ENCODE measurements at places on chromosomes 1 and 21.

DNA sequence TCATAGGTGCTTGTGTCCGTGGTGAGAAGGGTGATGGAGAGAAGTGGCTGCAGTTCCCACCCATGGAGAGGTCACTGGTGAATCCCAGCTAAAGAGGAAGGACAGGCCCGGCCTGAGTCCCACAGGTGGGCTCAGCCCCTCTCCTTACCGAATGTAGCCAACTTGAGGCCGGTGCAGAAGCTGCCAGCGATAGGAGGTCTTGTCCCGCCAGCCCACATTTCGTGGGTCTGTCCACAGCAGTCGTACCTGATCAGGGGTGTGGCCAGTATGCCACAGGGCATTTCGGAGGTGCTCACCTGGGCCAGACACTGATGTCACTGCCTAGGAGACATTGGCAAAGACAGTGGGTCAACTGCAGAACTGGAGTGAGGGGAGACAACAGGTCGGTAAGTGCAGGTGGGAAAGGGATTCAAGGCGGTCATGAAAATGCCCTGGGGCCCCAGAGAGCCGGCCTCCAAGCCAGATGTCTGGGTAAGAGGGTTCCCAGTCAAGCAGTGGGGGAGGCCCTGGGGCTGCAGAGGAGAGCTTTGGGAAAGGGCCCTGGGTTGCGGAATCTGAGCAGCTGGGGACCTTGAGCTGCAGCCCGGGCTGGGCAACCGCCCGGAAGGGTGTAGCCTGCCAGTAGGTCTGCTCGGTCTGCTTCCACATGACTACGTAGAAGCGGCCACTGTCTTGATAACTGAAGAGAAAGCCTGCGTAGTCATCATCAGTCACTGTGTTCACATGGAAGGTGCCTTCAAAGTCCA, 10.6 kb downstream of the THBS3 start:
- no peak for DNase-seq

GRCh38 chr1:98001764-98002163, 80.9 kb upstream of the DPYD start:
- no peak for DNase-seq

DNA sequence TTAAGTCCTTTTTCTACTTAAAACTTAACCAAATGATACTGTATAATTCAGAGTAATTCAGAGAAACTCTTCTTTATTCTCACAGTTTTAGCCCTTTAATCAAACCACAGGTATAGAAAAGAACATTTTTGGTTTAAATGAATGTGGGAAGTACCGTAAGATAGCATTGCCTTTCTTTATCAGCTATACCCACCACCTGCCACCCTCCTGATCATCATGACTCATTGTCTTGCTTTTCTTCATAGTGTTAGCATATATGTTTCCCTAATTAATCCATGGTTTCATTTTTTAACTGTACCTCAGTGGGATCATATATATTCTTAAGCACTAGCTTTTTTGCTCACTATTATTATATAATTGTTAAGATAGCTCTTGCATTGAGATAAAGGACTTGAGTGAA, 27.5 kb upstream of the ANGPTL1 start:
- DNase-seq: no peak

DNA sequence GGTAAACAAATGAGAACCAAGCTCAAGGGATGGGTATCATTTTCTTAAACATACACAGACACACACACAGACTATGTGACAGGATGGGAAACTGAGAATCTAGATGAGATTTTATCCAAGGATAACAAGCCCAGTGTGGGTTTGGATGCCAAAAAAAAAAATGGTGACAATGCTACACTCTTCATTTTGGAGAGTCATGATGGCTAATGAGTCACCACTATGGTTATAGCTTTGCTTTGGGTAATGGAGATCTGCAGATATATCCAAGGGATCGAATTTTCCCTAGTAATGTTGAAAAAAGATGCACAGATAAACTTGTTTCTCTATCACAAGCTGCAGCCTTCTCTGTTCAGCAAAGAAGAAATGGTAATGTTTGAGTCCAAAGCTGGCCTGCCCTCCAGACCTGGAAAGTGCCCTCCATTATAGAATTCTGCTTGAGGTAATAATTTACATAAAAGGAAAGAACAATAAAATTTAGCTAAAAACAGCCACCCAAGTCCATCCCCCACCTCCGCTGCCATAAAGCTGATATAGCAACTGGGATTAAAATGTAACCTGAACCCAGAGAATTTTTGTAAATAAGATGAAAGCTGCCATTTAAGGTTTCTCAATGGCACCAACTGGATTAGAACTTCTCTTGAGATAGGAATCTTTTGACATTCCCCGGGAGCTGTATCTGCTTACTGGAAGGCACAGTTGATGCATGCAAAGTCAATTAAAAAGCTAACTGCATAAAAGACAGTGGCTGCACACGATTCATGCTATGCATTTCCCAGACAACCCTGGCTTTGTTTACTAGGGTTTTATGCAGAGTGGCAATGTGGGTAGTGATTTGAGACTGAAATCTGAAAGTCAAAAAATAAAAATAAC, 395.2 kb upstream of the LYPLAL1 start:
- DNase-seq: no peak

DNA sequence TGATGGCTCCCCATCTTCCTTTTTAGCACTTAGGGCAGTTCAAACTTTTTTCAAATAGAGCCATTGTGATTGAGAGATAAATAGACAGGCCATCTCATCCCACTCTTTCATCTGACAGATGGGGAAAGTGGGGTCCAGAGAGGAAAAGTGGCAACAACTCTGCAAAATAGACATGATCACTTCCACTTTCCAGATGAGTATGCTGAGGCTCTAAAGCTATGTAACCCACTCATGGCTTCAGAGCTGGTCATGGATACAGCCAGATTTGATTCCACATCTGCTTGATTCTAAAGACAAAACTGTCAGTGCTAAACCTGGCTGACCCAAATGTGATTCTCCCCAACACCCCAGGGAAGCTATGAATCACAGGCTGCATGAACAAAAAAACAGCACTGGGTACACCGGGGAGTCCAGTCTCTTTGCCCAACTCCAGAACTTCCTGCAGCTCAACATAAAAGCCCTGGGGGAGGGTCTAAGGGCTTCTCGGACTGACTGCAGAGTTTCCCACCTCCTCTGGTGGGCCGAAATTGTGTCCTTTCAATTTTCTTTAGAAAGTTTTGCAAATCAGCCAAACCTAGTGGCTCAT, 59.3 kb downstream of the PLPP3 start:
- DNase-seq: no peak

DNA sequence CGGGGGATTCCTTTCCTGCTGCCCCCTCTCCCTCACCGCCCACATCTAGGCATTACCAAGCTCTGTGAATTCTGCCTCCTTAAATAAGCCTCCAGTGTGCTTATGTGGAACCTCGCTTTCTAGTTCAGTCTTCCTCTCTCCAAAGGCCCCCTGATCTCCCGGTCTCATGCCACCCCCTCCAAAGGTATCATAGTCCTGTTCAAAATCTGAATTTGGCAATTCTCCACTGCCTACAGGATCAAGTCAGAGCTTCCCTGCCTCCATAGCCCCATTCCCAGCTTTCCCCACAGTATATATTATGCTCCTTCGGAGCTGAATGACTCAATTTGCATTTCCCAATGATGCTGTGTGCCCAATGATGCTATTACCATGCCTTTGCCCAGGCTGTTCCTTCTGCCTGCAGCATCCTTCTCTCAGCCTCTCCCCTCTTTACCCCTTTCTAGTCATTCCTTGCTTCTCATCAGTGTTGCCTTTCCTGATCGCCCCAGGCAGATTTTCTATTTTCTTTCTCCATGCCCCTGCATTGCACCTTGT, 1.7 kb downstream of the AZIN2 start:
- no peak for DNase-seq

- no peak for DNase-seq
Measured at GRCh38 chr1:159882527-159882862, 17.5 kb downstream of the CFAP45 start.

GRCh38 chr1:73096841-73097240, 814.5 kb upstream of the NEGR1 start:
- DNase-seq: no peak

GRCh38 chr1:243642936-243643335, 207.1 kb downstream of the AKT3 start:
- DNase-seq: no peak

- no peak for DNase-seq
Measured at GRCh38 chr1:10986525-10986890, 25.9 kb upstream of the TARDBP start.

DNA sequence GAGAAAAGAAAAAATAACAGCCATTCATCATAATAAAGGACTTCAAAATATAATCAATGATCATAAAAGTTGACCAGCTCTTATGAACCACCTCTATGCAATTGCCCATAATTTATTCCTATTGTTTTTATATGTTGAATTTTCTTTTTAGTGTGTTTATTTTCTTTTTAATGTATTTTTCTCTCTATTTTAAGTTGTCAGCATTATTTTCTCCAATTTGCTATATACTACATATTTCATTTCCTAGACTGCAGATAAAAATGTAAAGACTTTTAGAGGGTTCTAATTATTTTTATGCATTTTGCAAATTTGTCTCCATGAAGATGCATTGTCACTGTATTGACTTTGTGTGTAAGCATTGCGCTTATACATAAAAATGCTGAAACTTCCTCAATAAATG, 58.4 kb downstream of the MROH9 start:
- DNase-seq: no peak

DNA sequence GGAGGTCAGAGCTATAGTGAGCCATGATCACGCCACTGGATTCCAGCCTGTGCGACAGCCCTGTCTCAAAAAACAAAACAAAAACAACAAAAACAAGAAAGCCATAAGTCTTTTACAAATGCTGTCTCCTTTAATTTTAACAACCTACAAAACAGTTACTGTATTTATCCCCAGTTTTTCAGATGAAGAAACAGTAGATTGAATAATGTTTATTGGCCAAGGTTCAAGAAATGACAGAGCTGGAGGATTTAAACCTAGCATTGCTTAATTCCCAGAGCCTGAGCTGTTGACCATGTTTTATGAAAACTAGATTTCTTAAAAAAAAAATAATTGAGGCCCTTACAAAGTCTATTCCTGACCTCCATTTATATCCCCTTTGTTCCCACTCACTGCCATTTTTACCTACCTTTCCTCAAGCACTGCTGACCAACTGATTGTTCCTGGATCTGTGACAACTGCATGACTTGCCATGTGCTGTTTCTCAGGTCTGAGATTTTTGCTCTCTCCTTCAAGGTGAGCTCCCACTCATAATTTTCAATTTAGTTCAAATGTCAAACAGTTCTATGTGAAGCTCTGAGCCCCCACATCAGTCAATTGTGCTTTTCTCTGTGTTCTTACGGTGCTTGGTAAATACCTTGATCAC, 140.8 kb downstream of the CHRM3 start:
- DNase-seq: no peak

DNA sequence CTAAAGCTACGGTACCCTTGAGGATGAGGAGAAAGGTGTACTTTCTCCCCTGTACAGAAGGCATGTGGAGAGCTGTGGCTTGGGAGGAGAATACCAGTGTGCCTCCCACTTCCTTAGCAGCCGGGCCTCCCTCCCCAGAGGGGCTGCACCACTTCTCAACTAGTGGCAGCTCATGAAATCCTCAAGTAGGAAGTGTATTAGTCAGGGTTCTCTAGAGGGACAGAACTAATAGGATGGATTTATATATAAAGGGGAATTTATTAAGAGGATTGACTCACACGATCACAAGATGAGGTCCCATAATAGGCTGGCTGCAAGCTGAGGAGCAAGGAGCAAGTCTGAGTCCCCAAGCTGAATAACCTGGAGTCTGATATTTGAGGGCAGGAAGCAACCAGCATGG, 53.1 kb upstream of the PPP2R5A start:
- DNase-seq: no peak

- peak; percentile 19 for DNase-seq
Measured at GRCh38 chr1:101293461-101294051, 56.7 kb downstream of the S1PR1 start.

GRCh38 chr1:212683357-212683722, 16.3 kb downstream of the BATF3 start:
- peak; percentile 33 for DNase-seq

DNA sequence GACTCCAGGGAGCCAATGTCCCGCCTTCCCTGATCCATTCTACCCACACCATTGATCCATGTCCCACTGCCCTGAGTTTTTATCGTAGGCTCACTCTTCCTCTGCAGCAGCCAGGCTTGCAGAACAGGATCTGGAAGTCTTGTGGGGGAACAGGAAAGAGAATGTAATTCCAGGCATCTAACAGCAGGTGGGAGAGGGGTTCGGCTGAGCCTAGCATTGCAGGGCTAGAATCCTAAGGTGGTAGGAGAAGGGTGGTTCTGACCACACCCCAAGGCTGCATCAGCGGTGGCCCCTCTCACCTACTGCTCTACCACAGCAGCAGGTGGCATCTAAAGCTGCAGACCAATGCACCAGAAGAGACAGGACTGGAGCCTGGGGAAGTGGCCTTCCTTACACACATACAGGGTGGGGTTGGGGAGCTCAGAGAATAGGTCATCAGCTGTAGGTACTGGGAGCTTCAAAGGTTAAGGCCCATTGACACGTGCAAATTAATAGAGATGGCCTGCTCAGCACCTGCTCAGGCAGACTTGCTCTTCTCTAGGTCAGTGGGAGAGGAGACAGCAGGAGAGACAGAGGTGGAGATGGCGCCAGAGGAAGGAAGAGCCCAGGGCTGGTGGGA, 20.5 kb downstream of the KNCN start:
- DNase-seq: no peak

- DNase-seq: no peak
Measured at GRCh38 chr1:27724961-27725373, 794 bp upstream of the FAM76A start.

GRCh38 chr21:35932232-35932911, 128.0 kb downstream of the SETD4 start:
- no peak for DNase-seq

GRCh38 chr1:161182214-161182613, 4.9 kb upstream of the B4GALT3 start:
- DNase-seq: peak; percentile 64

DNA sequence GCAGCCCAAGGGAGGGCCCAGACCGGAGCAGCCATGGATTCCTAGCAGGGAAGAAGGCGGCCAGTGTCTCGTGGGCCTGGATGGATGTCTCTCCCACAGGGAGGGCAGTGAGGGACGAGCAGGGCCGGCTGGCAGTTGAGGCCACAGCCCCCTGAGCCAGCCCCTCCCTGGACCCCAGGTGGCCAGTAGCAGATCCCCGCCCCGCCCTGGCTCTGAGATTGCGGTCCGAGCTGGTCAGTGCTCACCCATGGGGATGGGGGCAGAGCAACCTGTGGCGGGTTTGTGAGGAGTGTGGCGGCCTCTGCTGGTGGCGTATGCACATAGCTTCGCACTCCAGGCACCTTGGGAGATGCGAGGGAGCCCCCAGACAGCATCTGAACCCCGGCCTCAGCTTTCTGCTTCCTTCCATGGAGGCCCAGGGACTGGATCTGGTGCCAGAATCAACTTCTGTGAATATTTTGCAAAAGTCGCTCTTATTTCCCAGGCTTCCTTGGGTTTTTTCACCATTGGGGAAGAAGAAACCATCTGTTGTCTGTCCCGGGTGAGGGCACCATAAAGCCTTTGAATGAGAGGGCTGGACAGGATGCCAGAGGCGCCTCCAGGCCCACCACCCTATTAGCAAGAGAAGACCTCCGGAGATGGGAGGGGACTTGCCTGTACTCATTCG, 8.4 kb upstream of the KCNN3 start:
- DNase-seq: peak; percentile 69

- DNase-seq: no peak
Measured at GRCh38 chr21:43210454-43211071, 41.8 kb downstream of the CRYAA start.

Measured in activated gamma-delta T cell treated with Interleukin-2 at 50 U/mL for 16 hours (primary cell).